ENCODE measurements at places on chromosomes 7 and 10.

DNA sequence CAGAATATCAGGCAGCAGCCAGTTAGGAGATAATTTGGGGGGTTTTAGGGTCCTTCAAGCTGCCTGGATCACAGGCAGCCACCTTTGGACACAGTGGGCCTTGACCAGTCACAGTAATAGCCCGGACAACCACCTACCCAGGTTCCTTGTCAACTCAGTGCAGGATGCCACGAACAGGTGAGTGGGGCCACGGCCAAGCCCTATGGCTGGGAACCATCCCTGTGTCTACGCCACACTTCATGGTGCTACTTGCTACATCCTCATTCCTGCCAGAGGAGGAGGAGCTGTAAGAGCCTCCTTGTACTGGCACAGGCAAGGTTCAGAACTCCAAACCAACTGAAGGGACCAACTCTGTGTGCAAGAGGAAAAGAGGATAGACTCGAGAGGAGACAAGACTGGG lies 19.9 kb downstream of the ITPRIP start:
- DNase-seq: no peak

DNA sequence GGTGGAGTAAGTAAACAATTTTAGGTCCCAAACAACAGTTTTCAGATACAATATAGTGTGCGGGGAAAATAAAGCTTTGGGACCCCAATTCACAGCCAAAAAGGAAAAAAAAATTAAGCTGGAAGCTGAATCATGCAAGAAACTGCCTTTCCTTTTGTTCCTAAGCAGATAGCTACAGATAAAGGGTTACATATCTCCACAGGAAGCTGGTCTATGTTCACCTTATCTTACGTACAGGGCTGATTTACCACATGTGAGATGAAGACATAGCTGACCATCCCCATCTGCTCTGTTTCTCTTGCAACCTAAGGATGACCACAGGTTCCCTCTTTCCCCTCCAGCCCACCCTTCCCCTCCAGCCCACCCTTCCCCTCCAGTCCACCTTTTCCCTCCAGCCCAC lies 14.2 kb upstream of the PFKP start:
- no peak for DNase-seq

- no peak for DNase-seq
Measured at GRCh38 chr7:80870813-80871212, 48.0 kb downstream of the SEMA3C start.

DNA sequence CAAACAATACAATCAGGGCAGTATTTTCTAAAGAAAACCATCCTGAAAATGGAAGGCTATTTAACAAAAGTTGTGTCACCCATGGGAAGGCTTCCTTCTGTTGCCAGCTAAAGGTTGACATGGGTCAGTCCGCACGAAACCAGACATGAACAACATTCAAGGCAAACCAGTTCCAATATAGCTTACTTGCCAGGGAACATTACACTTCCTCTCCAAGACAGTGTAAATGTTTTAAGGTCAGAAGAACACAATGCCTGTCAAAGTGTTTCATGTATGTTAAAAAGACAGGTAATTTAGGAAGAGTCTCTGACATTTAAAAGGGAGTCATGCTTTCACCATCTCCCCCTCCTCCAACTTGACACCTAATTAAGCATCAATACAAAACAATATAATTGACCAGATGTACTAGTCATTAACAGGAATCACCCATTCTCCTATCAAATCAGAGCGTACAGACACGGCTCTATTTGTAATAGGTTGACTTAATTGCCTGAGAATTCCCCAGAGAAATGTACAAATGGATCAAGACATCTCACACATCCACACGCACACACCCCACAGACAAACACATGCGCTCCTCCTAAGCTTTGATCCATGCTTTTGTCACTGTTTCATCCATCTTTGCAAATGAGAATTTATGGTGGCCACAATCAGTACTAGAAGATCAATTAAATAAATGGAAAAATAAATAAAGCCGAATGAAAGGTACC lies 69.5 kb downstream of the CACNA2D1 start:
- DNase-seq: peak; percentile 72
